ENCODE measurements at places on chromosomes 7 and 10.

DNA sequence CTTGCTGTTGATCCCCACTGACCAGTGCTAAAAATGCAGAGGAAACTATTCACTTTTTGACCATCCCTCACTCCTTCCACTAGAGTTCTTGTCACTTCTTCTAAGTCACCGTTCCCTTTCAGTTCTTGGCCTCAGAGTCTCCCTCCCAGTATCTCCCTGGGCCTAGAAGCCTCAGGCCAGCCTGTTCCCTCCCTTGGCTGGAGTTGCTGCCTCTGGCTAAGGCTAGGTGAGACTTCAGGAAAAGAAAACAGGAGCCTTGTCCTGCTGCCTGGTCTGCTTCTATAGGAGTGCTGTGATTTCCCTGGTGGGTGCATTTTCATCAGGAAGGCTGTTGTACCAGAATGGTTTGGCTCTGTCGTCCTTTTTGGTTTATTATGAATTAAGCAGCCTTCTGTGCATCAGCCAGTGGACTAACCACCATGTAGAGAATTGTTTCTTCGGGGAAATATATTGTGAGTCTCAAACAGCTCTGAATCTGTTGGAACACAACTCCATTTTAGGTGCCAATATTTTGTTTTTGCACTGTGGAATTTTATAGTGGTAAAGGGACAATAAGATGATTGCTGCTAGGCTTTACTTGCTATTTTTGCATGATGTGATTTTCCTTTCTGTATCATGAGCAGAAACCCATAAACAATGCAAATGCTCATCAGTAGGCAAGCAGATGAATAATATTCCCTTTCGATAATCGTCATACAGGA, 233.4 kb upstream of the FZD1 start:
- no peak for DNase-seq

- DNase-seq = no peak
Measured at GRCh38 chr10:76778914-76779795, 858.5 kb downstream of the KCNMA1 start.

DNA sequence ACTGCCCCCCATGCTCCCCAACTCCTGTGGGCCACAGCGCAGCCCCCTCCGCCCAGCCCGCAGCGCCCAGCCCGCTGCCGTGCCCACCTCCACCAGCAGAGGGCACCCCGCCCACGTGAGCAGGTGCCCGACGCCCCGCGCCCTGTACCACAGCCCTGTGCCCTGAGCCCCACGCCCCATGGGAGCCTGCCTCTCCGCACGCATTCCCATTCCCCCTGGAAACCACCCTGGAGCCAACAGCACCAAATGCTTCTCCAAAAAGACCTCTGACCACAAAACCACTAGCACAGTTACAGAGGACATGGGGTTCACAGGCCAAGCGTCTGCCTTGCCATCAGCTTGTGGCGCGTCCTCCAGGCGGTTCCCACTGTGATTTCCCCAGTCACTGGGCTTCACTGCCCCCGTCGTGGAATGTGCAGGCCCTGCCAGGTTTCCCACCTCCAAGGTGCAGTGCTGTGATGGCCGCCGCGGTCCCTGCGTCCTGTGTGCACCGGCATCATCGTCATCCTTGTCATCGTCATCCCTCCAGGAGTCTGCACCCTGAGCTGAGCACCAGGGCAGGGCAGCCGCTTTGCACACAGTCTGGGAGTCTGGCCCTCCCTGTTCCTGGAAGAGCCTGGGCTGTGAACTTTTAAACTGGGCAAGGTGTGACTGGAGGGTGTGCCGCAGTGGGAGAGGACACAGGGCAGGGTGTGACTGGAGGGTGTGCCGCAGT, 61.7 kb downstream of the PWWP2B start:
- DNase-seq = no peak

- DNase-seq = no peak
Measured at GRCh38 chr7:130490311-130490791, 1.5 kb upstream of the MEST start.

DNA sequence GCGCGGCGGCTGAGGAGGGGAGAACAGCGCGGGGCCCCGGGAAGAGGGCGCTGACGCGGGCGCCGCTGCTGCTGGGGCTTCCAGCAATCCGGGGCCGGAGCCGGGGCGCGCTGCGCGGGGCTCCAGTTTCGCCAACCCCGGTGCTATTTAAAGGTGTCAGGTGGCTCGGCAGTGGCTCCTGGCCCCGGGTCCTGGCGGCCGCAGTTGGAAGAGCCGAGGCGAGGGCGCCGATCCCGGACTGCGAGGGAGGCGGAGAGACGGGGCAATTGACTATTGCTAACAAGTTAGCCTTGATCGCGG, 347 bp downstream of the LBX1 start:
- DNase-seq = no peak

- DNase-seq = no peak
Measured at GRCh38 chr7:129650056-129650758, 38.7 kb downstream of the NRF1 start.

DNA sequence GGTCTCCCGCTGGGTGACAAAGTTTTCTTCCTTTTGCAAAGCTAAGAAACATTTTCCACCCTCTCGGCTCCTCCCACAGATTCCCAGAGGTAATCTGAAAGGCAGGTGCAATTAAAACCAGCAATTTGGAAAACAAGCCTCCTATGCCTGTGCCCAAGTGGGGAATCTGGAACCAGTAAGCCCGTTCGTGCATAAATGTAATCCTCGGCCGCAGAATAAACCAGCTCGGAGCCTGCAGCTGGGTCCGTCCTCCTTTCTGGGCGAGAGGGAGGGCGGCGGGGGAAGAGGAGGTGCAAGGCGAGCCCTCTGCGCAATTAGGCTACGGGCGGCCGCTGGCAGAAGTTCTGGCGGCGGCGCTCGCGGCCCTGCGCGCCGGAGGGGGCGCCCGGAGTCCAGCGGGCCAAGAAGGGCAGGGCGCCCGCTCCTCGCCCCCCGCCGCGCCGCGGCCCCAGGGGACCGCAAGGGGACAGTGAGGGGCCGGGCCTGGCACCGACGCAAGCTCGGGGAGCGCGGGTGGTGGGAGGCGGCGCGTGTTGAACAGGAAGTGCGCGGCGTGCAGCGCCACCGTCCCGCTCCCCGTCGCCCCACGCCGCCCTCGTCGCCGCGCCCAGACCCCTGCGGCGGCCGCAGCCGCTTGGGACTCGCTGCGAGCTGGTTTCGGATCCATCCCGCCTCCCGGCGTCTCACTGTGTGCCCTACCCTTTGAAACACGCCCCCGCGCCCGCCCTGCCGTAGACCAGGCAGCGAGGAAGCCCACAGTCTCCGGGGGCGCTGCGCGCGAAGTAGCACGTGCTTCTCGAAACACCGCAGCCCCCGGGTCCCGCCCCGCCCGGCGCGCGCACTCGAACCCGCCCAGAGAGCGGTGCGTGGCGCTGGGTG, at the start of gene PRKAG2:
Gene PRKAG2, minus strand, starts transcription at position 217 of the 879 bp plus-strand sequence. CDS start 495 bp downstream, outside the sequence.
- DNase-seq = no peak

DNA sequence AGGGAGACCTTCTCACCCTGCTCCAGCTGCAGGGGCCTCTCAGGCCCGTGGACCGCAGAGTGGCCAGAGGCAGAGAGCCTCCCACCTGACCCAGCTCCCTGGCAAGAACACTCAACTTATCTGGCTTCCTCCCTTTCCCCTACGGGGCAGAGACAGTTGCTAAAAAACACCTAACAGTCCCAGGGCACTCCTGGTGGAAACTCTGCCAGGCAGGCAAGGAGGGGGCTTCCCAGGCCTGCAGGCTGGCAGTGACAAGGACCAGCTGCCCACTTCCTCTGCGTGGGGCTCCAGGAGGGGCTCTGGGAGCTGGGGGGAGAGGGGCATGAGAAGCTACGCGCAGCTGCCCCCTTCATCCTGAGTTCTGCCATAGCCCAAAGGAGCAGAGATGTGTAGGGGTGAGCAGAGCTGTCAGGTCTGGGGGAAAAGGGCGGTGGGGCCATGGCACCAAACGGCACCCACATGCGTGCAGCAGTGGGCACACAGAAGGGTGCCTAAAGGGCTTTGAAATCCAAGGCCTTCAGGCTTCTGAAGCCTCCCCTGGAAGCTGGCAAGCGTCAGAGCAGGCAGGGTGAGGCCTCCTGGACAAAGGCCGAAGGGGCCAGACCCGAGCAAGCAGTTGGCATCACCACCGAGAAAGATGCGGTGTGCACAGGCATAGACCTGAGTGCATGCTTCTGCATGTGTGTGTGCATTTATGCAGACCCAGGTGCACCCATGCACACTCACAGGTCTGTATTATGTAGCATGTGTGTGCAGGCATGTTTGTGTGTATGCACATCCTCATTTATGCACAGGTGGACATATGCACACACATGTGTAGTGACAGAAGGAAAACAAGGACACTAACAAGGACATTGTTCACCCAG, 14.4 kb downstream of the SPOCK2 start:
- no peak for DNase-seq

- DNase-seq = no peak
Measured at GRCh38 chr7:94212160-94212559, 182.5 kb upstream of the COL1A2 start.

GRCh38 chr7:101828301-101829020, 11.0 kb downstream of the CUX1 start:
- DNase-seq = no peak

DNA sequence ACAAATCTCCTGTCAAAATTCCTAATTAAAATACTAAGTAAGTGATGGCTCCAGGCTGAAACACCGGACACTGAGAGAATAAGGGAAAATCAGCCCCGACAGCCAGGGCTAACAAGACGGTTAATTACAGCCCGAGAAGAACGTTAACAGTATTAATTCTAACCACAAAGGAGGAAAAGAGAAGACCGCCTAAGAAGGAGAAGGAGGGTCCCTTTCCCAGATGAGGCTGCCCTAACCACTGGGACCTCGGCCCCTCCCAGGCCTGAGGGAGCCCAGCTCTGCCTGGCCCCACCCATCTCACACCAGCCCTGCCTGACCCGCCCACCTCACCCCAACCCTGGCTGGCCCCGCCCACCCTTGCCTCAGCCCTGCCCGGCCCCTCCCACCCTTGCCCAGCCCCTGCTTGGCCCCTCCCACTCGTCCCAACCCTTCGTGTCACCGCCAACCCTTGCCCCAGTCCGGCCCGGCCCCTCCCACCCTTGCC, 51.3 kb downstream of the PWWP2B start:
- no peak for DNase-seq

- DNase-seq = no peak
Measured at GRCh38 chr7:31896925-31897324, 173.3 kb downstream of the PDE1C start.

GRCh38 chr7:50807026-50807730, 24.5 kb upstream of the GRB10 start:
- no peak for DNase-seq

GRCh38 chr7:112692333-112692732, 97.9 kb downstream of the TMEM168 start:
- DNase-seq = no peak

GRCh38 chr10:7258948-7259523, 151.8 kb downstream of the SFMBT2 start:
- DNase-seq = no peak

DNA sequence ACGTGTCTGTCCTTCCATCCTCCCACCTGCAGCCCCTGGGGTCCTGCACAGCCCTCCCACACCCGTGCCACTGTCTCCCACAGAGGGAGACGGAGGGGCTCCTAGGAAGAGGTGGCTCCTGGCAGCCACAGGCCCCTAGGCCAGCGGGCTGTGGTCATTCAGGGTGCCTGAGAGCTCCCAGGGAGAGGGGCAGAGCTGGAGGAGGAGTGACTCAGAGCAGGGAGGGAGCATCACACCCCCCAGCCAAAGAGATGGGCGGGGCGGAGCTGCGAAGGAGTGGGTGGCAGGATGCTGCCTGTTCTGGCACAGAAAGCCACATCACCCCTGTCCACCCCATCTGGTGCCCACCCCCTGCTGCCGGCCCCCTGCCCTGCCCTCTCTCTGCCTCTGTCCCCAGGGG, 50.5 kb downstream of the STK32C start:
- no peak for DNase-seq

- DNase-seq = no peak
Measured at GRCh38 chr10:117928741-117929140, 118.0 kb downstream of the RAB11FIP2 start.

- no peak for DNase-seq
Measured at GRCh38 chr7:110921595-110922151, 169.3 kb upstream of the LRRN3 start.

- DNase-seq = no peak
Measured at GRCh38 chr10:12687996-12688395, 313.5 kb downstream of the CCDC3 start.

GRCh38 chr7:22563621-22564241, 63.7 kb upstream of the STEAP1B start:
- no peak for DNase-seq

- DNase-seq = no peak
Measured at GRCh38 chr7:120550494-120551048, 277.6 kb downstream of the KCND2 start.

DNA sequence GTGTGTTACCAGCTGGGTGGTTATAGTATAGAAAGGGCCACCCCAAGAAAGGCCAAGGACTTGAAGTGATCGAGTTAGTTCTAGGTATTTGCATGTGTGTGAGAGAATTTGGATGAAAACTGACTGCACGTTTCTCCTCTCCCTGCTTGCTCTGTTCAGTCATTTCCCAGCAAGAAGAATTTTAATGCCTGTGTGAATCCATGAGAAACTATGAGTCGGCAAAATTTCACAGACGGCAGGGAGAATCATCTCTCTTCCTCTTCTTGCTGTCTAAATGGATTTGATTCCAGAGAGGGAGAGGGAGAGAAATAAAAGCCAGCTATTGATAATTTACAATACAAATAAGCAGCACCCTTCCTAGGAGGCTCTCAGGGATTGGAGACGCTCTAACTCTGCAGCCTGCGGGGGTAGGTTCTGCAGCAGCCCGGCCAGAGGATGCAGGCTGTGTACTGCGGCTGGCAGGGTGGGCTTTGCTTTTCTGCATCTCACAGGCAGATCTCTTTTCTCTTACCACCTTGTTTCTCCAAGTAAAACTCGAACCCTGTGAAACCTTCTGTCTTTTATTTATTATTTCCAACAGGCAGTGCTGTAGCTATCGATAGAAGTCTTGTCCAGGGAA, 183.6 kb downstream of the TCF7L2 start:
- peak; percentile 21 for DNase-seq

DNA sequence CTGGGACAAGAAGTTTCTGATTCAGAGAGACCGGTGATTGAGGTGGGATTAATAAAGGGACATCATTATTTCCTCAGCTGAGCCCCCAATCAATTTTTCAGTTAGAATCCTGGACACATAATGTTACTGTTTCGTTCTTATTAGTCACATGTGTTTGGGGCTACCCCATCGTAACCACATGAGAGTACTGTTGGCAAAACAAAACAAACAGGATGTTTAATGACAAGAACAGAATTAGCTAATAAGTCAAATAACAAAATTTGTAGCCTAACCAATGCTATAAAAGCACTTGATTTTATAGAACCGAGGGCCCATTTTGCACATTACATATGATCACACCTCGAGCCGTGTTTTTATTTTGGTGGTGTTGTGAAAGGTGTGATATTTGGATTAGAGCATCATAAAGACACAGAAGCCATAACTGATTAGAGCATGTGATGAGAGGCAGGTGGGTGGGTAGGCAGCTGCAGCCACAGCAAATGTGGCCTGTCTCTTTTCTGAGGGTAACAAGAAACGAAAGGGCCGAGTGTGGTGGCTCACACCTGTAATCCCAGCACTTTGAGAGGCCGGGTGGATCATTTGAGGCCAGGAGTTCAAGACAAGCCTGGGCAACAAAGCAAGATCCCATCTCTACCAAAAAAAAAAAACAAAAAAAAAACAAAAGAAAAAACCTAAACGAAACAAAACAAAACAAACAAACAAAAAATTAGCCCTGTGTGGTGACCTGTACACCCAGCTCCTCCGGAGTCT, 1.8 kb upstream of the VWC2 start:
- DNase-seq = no peak
